ENCODE measurements at places on chromosomes 11 and 22.

- no peak for DNase-seq
Measured at GRCh38 chr22:33597274-33597985, 322.8 kb downstream of the LARGE1 start.

- DNase-seq: no peak
Measured at GRCh38 chr22:40403651-40404050, 33.3 kb downstream of the SGSM3 start.

- no peak for DNase-seq
Measured at GRCh38 chr22:16963189-16963945, 44.7 kb downstream of the GAB4 start.

DNA sequence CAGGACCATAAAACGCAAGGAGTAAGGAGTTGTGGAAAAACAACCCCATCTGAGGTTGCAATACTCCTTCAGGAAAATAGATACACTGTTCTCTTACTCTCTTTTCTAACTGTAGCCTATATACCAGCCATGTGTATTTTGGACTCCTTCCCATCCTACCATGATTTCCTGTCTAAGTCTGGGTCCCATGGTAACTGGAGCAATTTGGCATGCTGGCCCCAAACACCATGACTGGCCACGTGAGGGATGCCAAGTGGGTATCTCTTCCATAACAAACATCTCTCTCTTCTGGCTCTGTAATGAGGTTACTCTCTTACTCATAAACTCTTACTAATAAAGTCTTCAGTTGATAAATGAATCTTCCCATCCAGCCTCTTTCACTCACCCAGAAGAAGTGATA lies 26.5 kb downstream of the ABTB2 start:
- peak; percentile 95 for DNase-seq

DNA sequence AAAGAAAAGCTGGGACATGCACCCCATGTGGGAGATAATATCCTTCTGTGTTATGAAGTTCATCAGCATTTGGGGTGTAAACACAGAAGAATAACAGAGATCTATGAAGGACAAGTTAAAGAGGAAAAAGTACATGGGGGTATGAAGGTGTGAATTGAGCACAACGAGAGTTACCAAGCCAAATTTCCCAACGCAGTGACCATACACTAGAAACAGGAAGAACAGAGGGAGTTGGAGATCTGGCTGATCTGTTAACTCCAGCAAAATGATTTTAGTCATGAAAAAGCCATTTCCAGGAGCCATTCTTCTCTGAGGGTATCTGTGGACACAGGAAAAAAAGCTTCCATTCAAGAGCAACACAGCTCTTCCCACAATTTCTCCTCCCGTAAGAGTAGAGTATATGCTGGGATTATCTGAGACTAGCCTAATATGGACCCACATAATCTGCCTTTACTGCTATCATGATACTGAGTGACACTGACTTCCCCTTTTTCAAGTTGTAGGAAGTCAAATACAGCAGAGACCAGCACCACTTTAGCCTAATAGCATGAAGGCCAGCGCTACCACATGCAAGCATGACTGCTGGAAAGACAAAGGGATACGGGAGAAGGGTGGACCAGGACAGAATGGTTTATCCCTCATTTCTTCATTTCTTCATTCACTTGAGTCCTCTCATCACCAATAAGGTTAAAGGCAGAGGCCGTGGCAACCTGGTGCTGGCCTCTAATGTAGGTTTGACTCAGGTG lies 19.6 kb upstream of the OR8D2 start:
- DNase-seq: no peak

GRCh38 chr22:48531761-48532435 lies 1295.8 kb downstream of the BRD1 start:
- DNase-seq: no peak

DNA sequence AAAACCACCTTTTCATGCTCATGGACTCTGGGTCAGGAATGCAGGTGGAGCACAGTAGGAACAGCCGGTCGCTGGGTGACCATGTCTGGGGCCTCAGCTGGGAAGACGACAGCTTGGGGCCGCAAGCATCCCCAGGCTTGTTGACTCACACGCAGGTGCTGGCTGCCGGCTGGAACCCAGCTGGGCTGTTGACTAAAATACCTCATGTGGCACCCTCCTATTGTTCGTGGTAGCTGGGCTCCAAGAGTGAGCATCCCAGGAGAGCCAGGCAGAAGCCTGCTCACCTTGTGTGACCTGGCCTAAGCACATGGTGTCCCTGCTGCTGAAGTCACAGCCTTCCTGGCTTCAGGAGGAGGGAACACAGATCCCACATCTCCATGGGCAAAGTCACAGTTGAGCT lies 9.4 kb downstream of the DPP3 start:
- DNase-seq: peak; percentile 98

DNA sequence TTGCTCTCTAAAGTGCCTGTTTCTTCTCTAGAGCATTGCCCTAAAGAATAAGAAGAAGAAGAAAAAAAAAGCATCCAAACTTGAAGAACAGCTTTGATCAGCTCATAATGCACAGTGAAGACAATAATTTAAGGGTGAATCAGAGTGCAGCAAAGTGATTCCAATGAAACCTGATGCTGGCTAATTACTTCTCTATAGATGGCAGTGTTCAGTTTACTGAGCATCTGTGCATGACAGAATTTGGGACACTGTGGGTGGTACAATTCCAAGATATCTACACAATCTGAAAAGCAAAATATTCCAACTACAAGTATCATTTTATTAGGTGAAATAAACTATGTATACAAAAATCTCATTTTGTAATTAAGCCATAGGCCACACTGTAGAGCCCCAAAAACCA lies 450.5 kb upstream of the CCDC90B start:
- peak; percentile 92 for DNase-seq

DNA sequence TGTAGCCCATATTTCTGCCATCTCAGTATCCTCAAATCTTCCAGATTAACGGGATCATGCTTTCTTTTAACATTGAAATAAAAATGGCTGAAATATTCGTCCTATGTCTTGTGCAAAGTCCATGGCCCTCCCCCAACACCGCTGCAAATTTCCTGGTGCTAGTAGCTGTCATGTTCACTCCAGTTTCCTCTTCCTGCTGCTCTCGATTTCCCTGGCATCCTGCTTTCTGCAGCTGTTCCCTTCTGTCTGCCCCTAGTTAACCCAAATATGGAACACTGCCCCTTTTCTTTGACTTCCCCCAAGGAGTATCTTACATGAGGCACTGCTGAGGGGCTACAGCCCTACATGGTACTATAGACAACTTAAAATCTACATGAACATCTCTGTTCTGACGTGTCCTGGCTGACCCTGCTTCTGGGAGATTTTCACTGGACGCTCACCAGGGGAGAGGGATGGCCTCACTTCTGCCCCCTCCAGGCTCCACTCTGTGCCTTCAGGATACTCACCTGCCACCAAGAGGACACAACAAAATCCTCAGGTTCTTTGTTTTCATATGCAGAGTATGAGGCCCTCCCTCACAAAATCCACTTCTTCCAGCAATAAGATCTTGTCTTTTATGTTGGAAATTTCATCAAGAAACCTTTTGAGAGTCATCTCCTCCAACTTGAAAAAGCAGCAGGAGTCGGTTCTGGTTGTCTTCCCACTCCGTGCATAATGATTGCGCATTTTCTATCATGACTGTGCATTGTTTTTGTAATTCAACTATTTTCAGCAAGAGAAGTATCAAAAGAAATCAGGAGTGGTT lies 29.5 kb upstream of the SCUBE2 start:
- peak; percentile 43 for DNase-seq

DNA sequence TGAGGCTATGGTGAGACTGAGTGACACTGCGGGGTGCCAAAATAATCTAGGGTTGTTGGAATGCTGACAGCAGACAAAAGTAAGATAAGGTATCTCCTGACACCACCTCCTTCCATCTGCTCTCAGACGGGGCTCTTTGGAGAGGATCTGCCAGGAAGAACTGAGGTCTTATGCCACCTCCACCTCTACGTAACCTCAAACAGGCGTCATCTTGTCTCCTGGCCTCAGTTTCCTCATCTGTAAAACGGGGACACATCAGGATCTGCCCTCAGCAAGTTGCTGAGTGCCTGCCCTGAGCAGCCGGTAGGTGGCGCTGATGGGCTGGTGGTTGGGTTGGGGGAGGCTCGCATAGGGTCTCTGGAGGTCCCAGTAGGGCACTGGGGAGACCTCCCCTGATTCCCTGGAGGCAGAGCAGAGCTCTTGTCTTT lies 1.7 kb upstream of the MYEOV start:
- DNase-seq: peak; percentile 5

GRCh38 chr11:125348141-125348651 lies 147.9 kb downstream of the FEZ1 start:
- peak; percentile 15 for DNase-seq

GRCh38 chr11:104665641-104666040 lies 232.6 kb downstream of the CASP12 start:
- no peak for DNase-seq

DNA sequence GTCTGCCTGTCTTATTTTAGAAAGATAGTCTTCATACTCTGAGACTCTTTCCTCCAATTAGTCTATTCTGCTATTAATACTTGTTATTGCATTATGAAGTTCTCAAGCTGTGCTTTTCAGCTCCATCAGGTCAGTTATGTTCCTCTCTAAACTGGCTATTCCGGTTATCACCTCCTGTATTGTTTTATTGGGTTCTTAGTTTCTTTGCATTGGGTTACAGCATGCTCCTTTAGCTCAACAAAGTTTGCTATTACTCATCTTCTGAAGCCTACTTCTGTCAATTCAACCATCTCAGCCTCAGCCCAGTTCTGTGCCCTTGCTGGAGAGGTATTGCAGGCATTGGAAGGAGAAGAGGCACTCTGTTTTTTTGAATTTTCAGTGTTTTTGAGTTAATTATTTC lies 21.0 kb upstream of the OR5AK2 start:
- DNase-seq: no peak

GRCh38 chr11:783581-784015 lies 6.3 kb downstream of the CEND1 start:
- DNase-seq: peak; percentile 92

- peak; percentile 78 for DNase-seq
Measured at GRCh38 chr11:67266449-67267187, at the start of gene GRK2. Gene GRK2 (plus strand): TSS chr11:67266473. CDS start chr11:67266700, 227 bp downstream.

- no peak for DNase-seq
Measured at GRCh38 chr11:130593064-130593463, 144.6 kb downstream of the ADAMTS15 start.

DNA sequence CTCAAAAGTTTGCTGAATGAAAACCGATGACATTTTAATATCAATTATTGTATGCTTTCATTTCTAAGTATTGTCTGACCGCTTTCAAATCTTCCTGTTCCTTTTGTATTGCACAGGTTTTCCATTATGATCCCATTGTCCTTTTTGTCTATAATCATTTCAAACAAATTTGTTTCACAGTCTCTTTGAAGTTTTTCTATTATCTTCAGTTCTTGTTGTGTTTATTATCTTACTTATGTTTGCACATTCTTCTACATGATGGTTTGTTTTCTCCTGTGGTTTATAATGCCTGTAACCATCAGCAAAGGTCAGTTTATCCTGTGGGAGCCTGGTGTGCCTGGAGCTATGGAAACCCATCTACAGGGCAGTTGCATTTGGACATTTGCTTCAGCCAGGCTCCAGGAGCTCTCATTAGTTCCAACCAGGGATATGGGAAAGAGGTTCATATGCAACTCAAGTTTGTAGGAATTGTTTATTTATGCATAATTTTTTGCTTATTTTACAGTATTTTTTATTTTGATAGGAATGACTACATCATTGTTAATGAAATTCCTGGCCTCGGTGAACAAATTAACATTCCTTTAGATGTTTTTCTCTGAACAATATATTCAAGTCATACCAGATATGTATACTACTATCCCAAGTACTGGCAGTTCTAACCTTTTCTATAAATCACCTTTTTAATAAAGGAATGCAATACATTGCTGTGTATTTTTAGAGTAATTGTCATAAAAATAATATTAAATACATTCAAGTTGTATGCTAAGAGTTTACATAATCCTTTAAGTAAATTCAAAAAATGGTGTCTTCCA lies 179.2 kb downstream of the SBF2 start:
- DNase-seq: no peak

GRCh38 chr22:23913306-23913660 lies 19.1 kb downstream of the MIF start:
- DNase-seq: peak; percentile 54

GRCh38 chr22:48337957-48338792 lies 1489.5 kb downstream of the BRD1 start:
- no peak for DNase-seq

GRCh38 chr22:23695141-23695540 lies 4.3 kb downstream of the RGL4 start:
- DNase-seq: no peak

DNA sequence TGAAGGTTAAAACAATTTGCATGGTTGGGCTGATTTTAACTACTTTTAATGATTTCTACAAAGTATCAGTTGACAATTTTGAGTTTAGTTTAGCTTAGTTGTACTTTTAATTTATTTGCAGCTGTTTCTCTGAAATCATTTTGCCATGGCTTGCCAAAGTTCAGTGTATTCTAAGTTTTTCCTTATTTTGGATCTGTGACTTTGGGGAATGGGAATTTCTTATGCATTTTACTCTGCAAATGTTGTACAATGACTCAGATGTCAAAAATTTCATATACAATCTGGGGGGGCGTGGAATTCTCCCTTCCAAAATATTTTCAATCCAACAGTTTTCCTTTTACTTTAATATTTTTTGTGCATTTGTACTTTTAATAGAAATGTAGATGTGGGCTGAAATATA lies 8.9 kb upstream of the DCHS1 start:
- DNase-seq: no peak

GRCh38 chr22:36762687-36763260 lies 13.1 kb downstream of the IFT27 start:
- DNase-seq: no peak

DNA sequence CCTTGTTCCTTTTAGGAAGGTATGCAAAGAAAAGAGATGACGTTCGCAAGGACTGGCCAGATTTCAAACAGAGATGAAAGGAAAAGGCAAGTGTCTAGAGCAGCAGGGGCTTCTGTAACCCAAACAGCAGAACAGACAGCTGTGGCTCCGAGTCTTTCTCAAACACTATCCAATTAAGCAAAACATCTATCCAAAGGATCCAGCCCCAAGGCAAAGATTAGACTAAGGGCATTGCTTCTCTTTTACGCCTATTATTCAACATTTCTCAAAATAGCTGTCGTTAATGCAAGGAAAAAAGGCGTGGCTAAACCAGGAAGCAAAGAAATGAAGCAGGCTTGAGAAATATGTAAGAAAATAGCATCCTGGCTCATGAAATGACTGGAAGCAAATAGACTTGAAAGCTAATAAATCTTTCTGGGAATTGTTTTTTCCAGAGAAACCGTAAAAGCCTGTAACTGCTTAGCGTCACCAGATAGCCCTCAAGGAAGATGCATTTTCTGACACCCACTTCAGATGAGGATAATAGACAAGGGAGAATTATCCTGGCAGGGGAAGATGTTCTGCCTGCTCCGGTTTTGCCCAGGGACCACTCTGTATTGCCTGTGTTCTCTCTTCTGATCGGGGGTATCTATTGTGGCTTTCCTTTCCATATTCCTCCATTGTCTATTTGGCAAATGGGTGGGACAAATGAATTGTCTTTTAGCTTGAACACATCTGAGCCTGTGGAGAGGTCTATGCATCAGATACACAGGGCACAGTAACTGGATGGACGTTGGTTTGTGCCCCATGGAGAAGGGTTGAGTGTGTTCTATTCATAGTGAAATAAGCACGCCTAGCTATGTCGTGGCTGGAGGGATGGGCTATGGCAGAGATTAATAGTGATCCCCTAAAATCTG lies 20.2 kb downstream of the C11orf96 start:
- peak; percentile 89 for DNase-seq

GRCh38 chr11:94749369-94749768 lies 18.8 kb upstream of the AMOTL1 start:
- DNase-seq: no peak

Measured in NCI-H69 (cell line).